ENCODE measurements at places on chromosomes 1 and 21.

GRCh38 chr1:40948741-40949443 lies 30.6 kb upstream of the CTPS1 start:
- DNase-seq = peak; percentile 63

DNA sequence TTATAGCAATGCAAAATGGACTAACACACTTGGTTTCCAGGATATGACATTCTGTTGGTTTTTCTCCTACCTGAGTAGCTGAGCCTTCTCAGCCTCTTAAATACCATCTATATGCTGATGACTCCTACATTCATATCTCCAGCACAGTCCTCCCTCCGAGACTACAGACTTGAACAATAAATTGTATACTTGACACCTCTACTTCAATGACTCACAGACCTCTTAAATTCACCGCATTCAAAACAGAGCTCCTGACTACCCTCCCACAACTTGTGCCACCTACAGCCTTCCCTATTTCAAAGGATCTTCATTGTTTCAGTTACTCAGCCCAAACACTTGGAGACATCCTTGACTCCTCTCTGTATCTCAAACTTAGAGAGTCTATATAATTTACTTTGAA lies 66.8 kb upstream of the ASB17 start:
- no peak for DNase-seq

DNA sequence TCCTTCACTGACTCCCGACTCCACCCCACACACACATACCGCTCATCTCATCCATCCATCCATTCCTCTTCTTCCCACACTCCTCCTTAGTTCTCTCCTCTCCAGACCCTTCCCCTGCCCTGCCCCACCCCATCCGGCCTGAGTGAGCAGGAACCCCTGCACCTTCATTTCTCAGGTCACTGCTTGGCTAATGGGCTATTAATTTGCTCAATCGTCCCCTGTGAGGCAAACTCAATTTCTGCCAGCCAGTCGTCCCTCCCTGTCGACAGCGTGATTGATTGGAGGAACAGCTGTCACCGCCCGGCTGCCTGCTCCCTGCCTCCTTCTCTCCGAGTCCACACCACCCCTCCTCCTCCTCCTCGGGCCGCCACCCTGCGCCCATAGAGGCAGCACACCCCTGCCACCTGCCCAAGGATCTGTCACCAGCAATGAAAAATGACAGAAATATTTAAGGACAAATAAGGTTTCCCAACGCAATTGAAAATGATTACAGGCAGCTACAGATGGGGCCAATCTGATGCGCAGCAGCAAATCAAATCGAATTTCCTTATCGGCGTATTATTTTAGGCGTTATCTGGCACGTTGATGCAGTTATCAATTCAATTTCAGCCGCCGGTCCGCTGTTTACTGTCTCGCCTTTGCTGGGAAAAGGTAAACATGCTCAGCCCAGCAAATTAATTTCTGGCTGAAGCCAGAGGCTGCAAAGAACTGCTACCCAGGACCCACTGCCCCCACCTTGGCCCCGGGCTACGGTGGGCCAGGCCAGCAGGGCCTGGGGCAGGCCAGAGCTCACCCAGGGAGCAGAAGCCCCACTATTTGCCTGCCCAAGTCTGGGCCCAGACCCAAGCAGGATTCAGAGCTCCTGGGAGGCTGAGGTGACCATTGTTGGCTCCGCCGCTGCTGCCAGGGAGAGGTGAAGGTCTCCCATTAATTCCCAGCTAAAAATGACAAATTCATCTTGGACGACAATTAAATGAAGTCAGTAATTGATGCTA lies 71.3 kb downstream of the TMEM53 start:
- DNase-seq = no peak

DNA sequence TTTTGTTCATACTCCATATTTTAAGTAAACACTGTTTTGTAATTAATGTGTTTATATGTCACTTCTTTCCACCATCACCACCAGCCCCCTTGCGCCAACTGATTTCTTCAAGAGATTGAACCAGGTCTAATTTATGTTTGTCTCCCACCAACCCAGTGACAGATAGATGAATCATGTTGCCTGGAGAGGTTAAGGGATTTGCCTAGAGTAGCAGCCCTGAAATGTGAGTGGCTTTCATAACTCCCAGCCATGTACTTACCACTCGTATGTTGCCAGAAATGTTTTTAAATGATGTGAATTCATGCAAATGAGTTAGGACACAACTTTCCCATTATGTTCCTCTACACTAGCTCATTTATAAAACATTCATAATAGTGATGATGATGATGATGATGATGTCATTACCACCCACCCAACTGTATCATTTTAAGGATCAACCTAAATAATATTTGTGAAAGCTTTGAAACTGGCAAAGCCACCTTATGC lies 86.9 kb downstream of the LRRC8D start:
- peak; percentile 26 for DNase-seq

- DNase-seq = peak; percentile 82
Measured at GRCh38 chr1:85278853-85279314, 2.5 kb upstream of the BCL10 start.

- peak; percentile 53 for DNase-seq
Measured at GRCh38 chr1:201708085-201708512, 120.9 kb upstream of the IPO9 start.

DNA sequence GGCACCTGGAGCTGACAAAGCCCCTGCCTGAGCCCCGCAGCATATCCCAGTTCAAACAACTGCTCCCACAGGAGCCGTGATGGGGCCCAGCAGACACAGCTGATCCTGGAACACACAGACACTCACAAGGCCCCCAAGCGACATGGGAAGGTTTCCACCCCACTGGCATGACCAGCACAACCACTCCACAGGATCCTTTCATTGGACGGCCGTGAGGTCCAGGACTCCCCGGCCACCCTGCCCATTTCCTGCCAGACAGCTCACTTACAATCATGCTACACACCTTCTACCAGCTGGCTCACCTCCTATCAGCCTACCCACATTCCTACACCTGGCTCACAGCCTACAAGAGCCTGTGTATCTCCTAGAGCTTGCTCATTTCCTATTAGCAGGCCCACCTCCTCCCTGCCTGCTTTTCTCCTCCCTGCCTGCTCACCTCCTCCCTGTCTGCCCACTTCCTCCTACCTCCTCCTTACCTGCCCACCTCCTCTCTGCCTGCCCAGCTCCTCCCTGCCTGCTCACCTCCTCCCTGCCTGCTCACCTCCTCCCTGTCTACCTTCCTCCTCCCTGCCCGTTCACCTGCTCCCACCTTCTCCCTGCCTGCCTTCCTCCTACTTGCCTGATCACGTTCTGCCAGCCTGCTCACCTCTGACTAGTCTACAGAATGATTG lies 73.9 kb downstream of the MATN1 start:
- no peak for DNase-seq

DNA sequence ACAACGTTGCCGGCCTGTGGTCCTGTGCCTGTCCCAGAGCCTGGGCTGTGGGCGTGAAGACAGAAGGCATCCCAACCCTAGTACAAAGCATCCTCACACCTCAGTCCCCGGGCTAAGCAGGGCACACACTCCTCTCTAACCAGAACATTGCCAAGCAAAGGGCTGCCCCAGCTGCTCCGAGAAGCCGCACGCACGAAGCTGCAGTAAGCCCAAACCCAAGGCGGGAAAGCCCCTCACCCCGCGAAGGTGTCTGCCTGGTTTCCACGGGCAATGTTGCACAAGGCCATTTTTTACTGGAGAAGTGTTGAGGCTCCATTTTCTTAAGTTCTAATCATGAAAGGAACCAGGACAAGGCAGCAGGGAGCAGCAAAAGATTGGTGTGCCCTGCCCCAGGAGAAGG lies 519.0 kb downstream of the NPHP4 start:
- DNase-seq = no peak

- DNase-seq = no peak
Measured at GRCh38 chr21:27691516-27691915, 724.6 kb upstream of the ADAMTS5 start.

DNA sequence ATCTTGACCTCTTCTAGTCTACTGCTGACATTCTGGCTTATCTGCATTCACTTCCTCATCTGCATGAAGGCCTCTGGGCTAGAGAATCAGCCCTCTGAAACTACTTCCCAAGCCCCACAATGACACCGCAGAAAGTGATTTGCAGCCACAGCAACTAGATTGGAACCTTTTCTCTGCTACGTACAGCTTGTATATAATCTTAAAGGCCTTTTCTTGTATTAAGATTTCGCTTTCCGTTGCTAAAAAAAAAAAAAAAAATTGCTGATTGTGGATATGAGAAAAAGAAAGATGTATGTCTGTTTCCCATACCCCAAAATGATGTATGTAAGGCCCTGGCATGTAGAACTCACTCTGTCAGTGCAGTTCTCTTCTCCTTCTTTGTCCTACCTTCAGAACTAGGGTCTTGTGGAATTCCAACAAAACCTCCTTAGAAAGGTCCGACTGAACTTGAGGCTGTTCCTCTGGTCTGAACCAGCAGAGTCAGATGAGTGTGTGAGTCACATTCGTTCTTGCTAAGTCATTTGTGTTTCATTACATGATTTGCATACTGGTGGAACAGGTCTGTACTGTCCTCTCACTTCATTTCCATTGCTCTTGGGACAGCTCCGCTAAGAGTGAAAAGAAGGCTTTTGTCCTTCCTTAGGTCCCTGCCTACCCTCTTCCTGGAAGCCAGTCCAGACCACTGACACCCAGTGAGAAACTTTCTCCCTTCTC lies 62.7 kb downstream of the PLPP3 start:
- no peak for DNase-seq

DNA sequence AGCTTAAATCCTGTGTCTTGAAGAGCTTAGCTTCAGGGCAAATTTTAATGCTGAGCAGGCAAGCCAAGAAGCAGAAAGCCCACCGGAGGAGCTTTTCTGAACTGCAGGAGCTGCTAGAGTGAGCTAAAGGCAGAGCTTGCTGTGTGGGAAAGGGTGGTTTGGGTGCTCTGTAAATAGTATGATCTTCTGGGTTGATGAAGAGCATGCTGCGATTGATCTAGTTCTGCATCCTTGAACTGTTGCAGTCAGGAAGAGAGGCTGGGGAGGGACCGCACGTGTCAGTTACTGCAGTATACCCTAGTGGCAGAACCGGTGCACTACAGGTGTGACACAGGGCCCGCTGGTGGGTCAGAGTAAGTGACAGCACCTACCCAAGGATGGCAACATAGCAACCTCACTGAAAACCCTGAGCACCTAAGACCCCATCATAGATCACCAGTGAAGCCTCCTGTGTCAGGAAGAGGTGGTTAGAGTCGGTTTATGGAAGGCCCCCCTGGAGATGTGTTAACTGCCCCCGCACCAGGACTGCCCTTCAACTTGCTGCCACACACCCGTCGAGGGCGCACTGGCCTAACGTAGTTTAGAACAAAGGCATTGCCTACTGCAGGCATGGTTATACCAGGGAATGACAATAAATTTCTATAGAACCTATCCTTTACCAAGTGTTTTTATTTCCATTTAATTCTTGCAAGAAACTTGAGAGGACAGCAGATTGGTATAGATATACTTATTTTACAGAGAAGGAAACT lies 146.0 kb upstream of the KIAA0040 start:
- no peak for DNase-seq

GRCh38 chr1:14666962-14667650 lies 68.6 kb downstream of the KAZN start:
- no peak for DNase-seq

DNA sequence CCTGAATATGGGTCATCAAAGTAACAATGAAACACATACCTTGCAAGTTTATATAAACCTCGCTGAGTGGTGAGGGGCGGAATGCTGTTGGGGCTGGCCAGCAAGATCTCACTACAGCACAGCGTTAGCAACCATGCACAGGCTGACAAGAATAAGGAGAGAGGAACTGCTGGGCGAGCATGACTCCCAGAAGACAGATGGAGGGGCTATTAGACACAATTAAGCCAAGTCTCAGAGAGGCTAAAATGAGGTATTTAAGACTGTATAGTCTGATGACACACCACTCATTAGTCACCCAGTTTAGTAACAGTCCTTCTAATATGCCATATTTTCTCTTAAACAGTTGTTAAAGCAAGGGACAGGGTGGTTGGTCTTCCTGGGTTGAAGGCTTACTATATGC lies 340.2 kb upstream of the NR5A2 start:
- DNase-seq = peak; percentile 3

GRCh38 chr1:229325401-229325800 lies 17.4 kb downstream of the CCSAP start:
- no peak for DNase-seq

GRCh38 chr1:171313319-171313834 lies 606 bp upstream of the FMO4 start:
- DNase-seq = no peak

GRCh38 chr1:176791906-176792305 lies 328.9 kb downstream of the PAPPA2 start:
- no peak for DNase-seq

DNA sequence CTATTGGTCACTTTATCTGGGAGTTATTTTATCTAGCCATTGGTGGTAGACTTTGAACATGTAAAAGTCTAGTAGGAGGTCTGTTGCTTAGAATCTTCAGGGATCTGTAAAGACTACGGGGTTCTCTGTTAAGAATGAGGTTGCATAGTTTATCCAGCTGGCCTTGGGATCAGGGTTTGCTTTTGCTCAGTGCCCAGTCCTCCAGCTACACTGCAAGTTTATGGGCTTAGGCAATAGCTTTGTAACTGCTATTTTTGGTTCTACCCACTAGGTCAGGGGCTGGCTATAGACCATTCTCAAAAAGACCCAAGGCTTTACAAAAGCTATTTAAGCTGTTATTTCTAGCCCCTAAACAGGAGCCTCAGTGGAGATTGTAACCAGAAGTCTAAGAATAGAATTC lies 9.8 kb downstream of the SH3GLB1 start:
- DNase-seq = peak; percentile 12

GRCh38 chr1:56132520-56132919 lies 446.8 kb downstream of the PLPP3 start:
- no peak for DNase-seq

- no peak for DNase-seq
Measured at GRCh38 chr1:163399976-163400601, 78.3 kb downstream of the NUF2 start.

DNA sequence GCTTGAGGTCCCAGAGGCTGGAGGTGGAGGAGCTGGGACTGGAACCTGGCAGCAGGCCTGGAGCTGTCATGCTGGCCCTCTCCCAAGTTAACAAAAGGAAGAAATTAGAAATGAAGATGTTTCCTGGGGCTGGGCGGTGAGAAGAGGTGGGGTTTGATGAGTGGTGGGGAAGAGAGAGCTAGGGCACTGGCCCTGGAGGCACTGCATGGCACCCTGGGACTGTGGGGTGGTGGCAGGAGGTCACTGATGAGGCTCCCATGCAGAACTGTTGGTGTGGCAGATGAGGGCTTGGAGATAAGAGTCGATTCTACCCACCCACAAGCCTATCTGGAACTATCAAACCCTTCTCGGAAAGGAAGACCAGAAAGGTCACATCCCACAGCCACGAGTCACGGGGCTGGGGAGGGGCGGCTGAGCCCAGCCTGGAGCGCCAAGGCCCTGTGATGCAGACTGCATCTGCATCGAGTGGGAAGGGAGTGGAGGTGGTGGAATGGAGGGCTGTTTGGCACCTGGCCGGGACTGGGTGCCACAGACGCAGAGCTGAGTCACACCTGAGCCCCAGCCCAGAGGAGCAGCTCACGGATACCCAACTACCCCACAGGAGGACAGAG lies 29.4 kb downstream of the MRPL37 start:
- DNase-seq = peak; percentile 78

GRCh38 chr21:45713613-45714012 lies 70.1 kb downstream of the PCBP3 start:
- no peak for DNase-seq

GRCh38 chr1:29967261-29967660 lies 730.9 kb downstream of the PTPRU start:
- no peak for DNase-seq

- DNase-seq = no peak
Measured at GRCh38 chr1:22520871-22521270, 42.4 kb upstream of the EPHA8 start.

All from AG08396 (cell line).